ENCODE measurements at places on chromosomes 6 and 20.

DNA sequence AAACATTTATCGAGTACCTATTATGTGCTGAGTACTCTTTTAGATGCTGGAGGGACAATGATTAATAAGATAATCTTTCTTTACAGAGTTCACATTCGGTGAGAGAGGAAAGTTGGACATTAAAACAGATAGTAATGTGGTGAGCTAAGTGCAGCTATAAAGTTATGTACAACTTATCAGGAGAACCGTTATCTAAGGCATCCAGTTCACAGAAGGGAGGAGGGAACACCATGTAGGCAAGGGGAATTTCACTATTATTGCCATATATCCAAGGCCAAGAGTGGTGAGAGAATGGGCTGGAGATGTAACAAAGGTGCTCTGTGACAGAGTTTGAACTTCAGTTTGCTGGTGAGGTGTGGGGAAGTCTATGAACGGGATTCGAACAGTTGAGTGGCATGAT lies 105.8 kb downstream of the CARMIL1 start:
- DNase-seq: no peak

GRCh38 chr6:105850261-105851112 lies 235.6 kb upstream of the PRDM1 start:
- no peak for DNase-seq

GRCh38 chr6:6758915-6759654 lies 170.6 kb downstream of the LY86 start:
- DNase-seq: peak; percentile 80

DNA sequence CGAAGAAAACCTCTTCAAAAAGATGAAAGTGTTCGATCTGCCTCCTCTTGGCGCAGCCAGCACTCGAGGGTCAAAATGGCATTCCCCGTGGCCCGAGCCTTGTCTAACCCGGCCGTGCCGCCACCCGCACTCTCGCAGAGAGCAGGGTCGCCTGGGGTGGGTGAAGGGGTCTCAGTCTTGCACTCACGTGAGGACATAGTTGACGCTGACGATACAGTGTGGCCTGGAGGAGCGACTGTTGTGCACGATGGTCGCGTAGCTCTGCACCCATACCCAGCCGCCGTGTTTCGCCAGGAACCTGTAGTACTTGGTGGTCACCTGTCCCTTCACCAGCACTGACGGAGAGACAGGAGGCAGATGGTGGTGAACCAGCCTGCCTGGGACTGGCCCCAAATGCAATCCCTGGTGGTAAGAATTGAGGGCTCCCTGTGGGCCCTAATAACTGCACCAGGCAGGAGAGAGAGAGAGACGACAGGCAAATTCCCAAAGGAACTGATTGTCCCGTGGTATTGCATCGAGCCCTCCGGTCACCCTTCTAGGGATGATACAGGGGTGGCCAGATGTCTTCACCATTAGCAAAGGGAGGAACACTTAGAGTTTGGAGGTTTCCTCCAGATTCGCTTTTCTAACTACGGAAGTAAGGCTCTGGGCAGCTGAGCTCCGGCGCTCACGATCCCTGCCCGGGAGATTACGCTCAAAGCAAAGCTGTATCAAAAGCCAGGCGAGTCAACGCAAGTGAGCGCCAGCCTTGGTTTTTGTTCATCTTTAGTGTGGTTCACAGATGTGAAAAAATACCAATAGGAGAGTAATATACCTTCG lies 17.4 kb downstream of the SIM1 start:
- no peak for DNase-seq
